HCT116 (cell line): ENCODE measurements at places on chromosomes 1 and 21. TPM values are rescaled to one million over a fixed set of nuclear protein-coding genes. Genes with fewer than 3 reads are reported as not detected.

The MPL gene
- total RNA-seq = not detected

The CD247 gene
- total RNA-seq = 0.57 TPM

The COG2 gene
- 28.6 TPM for total RNA-seq

The HMGN1 gene
- total RNA-seq = 399 TPM

The FRRS1 gene
- 19.8 TPM for total RNA-seq

The CYP4A11 gene
- total RNA-seq = not detected

The OR6N1 gene
- not detected for total RNA-seq

The SPRR3 gene
- total RNA-seq = not detected

The PSRC1 gene
- total RNA-seq = 44.8 TPM

The AADACL3 gene
- not detected for total RNA-seq

The C4BPA gene
- 0.32 TPM for total RNA-seq
